ENCODE measurements at places on chromosomes 4 and X.

GRCh38 chr4:182325397-182325796 is 82.2 kb downstream of the TENM3 start:
- DNase-seq, result peak; percentile 43

- DNase-seq, result peak; percentile 63
Measured at GRCh38 chr4:54767376-54767775, 109.6 kb downstream of the KIT start.

DNA sequence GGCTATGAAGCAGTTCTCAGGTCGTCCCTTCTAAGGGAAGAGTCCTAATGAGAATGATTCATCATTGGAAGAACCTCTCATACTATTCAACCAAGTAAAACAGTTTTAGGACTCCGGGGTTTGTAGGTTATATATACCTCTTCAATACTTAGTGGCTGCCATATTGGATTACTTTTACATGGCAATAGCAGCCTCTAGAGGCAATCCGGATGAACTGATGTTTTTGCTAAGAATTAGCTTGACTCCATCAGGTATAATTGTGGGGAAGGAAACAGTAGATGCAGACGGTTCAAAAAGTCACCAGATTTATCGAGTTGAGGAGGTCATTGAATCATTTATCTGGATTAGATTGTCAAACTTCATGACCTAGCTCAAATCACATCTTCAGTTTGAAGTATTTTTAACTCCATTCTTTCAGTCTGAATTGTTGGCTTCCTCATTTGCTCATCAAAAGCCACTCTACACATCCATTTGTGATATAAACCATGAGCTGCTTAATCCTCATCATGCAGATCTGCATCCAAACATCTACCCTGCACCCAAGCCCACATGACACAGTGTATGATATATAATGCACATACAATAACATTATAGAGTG is 28.4 kb downstream of the GUCY1B1 start:
- DNase-seq, result peak; percentile 66

- no peak for DNase-seq
Measured at GRCh38 chrX:100647739-100648138, 3.7 kb downstream of the SRPX2 start.

DNA sequence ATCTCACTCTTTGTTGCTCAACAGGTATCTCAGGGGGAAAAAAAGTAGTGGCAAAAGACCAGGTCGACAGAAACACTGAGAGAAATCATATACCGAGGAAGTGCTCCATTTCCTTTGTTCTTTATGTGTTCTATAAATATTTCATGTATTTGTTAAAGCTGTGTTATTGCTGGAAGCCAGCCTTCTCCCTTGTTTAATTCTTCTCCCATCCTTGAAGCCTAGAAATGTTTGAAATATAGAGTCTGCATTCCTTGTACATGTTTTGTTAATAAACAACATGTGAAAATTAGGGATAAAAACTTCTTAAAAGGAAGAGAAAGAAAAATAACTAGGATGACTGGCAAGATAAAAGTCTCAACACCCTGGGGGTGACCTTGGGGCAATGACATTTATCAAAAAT is 186.2 kb downstream of the ANKRD50 start:
- peak; percentile 25 for DNase-seq

DNA sequence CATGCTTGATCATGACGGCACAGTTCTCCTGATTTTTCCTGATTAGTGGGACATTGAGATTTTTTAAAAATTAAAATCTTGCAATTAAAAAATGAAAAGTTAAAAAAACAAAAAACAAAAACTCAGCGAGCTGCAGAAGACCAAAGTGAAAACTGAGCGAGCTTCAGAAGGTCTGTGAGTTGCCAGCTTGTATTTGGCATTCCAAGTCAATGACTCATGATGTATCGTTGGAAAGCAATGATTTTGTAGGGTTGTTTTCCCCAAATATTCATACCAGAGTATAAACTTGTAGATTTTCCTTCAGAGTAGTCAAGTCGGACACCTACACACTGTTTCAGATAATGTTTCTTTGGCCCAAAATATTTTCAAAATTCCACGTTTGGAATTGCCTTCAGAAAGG is 76.9 kb downstream of the LRRC66 start:
- no peak for DNase-seq

GRCh38 chr4:159884989-159885388 is 782.1 kb downstream of the RAPGEF2 start:
- no peak for DNase-seq

DNA sequence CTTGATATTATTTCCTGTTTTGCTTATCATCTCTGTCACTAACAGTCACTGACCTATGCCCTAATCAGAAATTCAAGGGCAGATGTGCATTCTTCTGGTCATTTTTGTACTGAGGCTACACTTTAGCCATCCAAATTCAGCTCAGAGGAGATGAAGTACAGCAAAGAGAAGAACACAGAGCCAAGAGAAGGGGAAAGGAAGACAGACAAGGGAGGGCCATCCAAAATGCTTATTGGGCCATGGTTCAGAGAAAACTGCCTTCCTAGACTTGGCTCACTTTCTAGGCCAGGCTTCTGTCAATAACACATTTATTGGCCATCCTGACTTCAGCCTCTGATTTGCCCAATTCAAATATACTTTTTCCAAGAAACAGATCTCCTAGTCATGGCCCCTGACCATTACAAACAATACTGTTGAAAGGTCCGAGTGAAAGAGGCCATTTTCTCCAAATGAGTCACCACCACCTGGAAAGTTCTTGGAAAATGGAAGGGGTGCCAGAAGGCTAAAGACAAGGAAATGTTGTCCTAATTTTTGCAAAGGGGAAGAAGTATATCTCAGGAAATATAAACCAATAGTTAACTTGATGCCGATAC is 56.4 kb downstream of the DCX start:
- DNase-seq, result peak; percentile 76

- peak; percentile 69 for DNase-seq
Measured at GRCh38 chr4:85496933-85497332, 22.0 kb downstream of the ARHGAP24 start.

GRCh38 chrX:70133303-70134115 is at the start of gene IGBP1:
Gene IGBP1, plus strand, starts transcription at chrX:70133447. Its CDS starts 501 bp downstream, at chrX:70133948.
- peak; percentile 95 for DNase-seq

- no peak for DNase-seq
Measured at GRCh38 chr4:82284475-82284857, 89.3 kb downstream of the HNRNPD start.

GRCh38 chr4:5969777-5970176 is 48.5 kb downstream of the C4orf50 start:
- DNase-seq, result no peak

DNA sequence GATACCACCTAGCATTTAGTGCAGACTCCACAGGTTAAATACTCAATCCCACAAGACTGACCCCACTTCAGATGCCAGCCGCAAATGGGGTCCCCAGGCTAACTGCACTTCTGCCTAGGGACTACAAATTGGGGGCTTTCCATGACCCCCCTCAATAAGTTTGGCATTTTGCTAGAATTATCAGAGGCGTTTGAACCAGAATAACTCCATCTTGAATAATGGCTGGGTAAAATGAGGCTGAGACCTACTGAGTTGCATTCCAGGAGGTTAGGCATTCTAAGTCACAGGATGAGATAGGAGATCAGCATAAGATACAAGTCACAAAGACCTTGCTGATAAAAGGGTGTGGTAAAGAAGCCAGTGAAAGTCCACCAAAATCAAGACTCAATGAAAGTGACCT is 15.1 kb downstream of the RELL1 start:
- no peak for DNase-seq

DNA sequence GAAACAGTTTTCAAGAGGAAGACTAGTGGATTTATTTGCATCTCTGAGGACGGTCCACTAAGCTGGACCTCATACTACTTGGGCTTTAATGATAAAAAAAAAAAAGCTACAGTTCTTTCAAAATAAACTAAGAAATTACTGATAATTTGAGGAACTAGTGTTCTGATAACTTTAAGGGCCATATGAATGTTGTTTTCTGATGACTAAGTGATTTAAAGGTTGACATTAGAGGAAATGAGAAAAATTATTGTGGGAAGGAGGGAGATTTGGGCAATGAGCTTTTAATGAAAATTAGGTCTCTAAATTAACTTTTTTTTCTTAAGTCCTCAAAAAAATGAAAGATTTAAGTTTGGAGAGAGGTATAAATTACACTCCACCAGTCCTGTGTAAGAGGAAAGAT is 60.8 kb upstream of the IL2 start:
- DNase-seq, result no peak

GRCh38 chr4:16136827-16137226 is 53.0 kb upstream of the PROM1 start:
- DNase-seq, result peak; percentile 89

GRCh38 chr4:112523008-112523721 is 7.2 kb upstream of the NEUROG2 start:
- peak; percentile 70 for DNase-seq

DNA sequence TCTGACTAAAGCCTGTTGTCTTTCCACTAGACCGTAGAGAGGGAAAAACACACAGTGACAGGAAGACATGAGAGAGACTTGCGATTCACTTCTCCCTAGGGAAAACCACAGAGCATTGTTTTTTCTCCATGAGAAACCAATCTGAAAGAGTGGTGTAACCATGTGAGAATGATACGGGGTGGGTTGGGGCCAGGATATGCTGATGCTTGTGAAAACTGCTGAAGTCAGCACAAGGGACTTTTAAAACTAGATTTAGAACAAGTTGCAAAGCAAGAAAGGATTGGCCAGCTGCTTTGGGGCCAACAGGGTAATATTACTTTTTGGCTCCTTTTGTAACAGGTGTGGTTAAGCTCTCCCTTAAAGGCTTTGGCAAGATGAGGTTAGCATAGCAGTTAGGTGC is 66.1 kb downstream of the NHSL2 start:
- DNase-seq, result peak; percentile 40

- DNase-seq, result peak; percentile 59
Measured at GRCh38 chr4:145216535-145216934, 36.1 kb upstream of the OTUD4 start.

- DNase-seq, result peak; percentile 56
Measured at GRCh38 chrX:24145303-24146186, 4.0 kb upstream of the ZFX start.

GRCh38 chrX:100643956-100644860 is at the start of gene SRPX2:
Gene SRPX2, plus strand, starts transcription at chrX:100644199. Its CDS starts 2,124 bp downstream, at chrX:100646323.
- peak; percentile 86 for DNase-seq

- no peak for DNase-seq
Measured at GRCh38 chr4:184479516-184479950, 5.2 kb upstream of the IRF2 start.

- no peak for DNase-seq
Measured at GRCh38 chr4:70640192-70640591, 11.6 kb downstream of the ENAM start.

GRCh38 chr4:151808120-151808529 is 47.3 kb upstream of the GATB start:
- DNase-seq, result no peak

Measured in muscle of leg (tissue), 16 donors.